Retina (tissue), 1 donor: ENCODE measurements at places on chromosomes 1 and 21.
A peak's percentile ranks its signal among the peaks of the same experiment; 100 is the strongest.

- DNase-seq: no peak
Observed at GRCh38 chr1:168179438-168180147, 831 bp downstream of the TIPRL start.

- DNase-seq: no peak
Observed at GRCh38 chr1:38013227-38013622, 691 bp downstream of the UTP11 start.

DNA sequence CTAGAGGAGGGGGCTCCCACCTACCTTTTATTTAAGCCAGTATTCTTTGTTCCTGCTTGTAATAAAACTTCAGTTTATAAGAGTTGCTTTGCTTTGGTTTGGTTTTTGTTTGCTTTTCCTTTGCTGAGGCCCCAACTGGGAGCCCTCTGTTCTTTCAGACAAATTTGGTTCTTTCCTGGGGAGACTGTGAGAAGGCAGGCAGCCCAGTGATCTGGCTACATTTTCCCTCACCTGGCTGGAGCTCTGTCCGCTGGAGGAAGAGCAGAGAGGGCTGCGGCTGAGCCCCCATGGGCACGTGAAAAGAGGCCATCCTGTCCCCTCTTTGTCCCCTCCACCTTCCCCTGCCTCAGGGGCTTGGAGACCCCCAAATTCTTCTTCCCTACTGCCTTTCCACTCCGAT lies 7.3 kb upstream of the SFN start:
- DNase-seq: no peak

DNA sequence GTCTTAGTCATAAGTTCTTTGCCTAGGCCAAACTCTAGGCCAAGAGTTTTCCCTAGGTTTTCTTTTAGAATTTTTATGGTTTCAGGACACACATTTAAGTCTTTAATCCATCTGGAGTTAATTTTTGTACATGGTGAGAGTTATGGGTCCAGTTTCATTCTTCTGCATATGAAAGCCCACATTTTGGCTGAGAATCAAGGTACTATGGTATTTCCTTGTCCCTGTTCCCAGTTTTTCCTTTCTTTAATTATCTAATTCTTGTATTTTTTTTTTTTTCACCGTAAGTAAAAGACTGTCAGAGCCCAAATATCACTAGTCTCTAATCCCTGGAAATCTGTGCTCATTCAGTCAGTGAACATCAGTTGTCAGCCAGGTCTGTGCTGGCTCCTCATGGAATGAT lies 105.4 kb downstream of the MAP3K21 start:
- DNase-seq: no peak

DNA sequence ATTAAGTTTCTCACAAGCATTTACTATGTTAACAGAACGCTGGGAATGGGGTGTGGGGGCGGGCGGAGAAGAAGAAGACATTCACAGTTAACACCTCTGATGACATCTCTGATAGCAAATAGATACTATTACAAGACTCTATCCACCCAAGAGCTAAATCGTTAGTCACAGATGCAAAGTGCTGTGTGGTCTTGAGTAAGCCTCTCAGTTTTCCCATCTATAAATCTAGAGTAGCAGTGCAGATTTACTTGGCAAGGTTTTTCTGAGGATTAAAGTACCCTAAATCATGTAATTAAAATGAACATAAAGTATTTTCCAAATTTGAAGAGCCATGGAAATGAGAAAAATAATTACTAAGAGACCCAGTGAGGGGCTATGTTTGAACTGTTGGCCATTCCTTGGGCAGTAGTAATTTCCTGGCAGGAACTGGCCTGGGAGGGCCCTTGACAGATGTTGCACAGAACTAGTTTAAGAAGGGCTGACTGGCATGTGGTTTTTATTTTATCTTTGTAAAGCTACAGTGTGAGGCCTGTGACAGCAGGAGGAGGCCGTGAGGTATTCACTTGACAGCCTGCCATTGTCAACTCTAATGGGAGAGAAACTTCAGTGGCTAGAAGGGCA lies 58.7 kb upstream of the APOBEC4 start:
- DNase-seq: no peak

GRCh38 chr1:55384637-55385036 lies 169.5 kb upstream of the USP24 start:
- peak; percentile 34 for DNase-seq

DNA sequence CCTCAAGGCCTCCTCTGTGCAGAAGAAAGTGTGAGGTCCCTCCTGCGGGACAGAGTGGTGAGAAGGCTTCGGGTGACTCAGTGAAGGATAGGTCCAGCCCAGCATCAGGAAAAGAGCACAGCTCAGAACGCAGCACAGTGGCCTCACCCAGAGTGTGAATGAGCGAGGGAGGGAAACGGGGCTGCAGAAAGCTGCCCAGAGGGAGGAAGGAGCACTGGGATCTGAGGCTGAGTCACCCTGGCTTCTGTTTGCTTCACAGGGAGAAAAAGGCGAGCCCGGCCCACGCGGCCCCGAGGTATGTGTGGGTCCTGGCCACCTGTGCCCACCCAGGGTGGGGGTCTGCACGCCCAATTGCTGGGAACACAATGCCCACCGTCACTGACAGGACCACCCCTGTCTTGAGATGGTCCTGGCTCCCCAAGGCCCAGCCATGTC lies 24.3 kb downstream of the COL6A2 start:
- DNase-seq: no peak

DNA sequence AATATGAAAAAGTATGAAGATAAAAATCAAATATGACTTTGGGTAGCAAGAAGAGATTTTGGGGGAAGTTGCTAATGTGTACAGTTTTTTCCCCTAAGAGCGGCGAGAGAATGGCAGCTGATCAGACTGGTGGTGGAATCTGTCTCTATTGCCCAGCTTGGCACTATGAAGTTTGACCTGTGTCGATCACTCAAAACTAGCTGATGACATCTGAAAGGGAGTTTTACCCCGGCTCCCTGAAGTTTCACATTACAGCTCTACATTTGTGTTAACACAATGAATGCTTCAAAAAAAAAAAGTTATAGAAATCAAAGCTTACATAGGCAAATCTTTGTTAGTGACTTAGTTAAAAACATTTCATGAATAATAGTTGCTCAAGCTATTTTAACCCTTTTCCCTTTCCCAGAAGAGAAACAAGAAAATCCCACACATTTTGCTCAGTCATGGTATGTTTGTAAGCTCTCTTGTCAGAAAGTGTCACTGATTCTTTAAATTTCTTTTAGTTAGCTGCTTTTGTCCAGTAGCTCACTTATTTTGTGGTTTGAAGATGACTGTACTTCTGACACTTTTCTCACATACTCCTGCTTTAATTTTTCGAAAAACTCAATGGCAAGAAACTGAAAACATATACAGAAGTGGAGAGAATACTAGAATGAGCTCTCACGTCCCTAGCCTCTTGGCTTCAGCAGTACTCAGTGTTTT lies 41.3 kb downstream of the DYRK1A start:
- no peak for DNase-seq

DNA sequence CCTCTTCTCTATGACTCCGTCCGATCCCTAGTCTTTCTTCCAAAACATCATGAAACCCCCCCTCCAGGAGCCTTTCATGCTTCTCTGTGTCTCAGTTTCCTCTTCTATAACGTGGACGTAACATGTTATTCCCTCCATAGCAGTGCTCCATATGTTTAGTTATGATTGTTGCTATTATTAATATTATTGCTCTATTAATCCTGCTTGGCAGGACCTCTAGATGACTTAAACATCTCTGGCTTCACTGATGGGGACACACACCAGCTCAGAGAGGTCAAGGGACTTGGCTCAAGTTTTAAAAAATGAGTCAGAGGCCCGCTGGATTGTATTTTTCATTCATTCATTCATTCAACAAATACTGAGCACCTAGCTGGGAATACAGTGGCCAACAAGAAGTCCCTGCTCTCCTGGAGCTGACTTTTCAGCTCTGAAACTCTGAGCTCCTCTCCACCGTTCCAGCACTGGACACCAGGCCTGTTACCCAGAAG lies 404 bp upstream of the CPLANE2 start:
- DNase-seq: no peak

DNA sequence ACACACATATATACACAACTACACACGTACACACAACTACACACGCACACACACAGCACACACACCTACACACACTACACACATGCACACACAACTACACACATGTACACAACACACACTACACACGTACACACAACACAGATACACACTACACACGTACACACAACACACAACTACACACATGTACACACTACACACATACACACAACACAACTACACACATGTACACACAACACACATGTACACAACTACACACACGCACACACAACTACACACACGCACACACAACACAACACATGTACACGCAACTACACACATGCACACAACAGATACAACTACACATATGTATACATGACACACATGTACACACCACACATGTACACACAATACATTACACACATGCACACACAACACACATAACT lies 318.1 kb downstream of the CAMTA1 start:
- DNase-seq: no peak

DNA sequence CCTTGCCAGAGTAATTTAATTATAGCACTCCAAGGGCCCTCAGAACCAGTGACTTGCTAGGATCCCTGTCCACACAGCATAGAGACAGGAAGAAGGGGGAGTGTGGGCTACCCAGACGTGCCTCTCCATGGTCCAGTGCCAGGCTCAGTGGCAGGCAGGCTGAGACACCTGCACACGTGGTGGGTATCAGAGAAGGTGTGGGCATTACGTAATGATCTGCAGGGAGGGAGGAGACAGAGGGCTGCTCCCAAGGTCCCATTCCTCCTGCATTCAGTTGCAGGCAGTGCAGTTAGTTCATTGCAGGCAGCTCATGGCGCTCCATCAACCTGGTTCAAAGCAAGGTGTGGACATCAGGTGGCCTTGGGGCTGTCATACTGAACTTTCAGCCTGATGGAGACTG lies 49.9 kb downstream of the C8B start:
- no peak for DNase-seq

- DNase-seq: no peak
Observed at GRCh38 chr1:183052861-183053260, 29.6 kb downstream of the LAMC1 start.

- no peak for DNase-seq
Observed at GRCh38 chr1:24157918-24158481, 15.1 kb upstream of the IL22RA1 start.

DNA sequence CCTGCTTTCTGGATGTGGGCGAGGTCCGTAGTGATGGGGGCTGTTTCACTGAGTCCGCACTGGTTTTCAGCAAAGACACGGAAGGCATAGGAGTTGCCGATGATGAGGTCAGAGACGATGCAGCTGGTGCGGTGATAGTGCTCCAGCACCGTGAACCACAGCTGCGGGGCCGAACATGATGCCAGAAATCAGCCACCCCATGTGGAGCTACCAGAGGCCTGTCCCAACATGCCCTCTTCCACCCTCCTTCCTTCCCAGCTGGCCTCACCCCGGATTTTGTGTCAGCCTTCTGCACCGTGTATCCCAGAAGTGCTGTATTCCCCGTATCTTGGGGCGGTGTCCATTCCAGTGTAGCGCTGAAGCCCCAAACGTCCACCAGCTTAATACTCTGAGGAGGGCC lies 10.0 kb downstream of the MYBPHL start:
- no peak for DNase-seq

GRCh38 chr1:169022648-169023047 lies 83.8 kb upstream of the ATP1B1 start:
- no peak for DNase-seq

GRCh38 chr1:164588516-164589341 lies 29.7 kb downstream of the PBX1 start:
- DNase-seq: peak; percentile 79

- no peak for DNase-seq
Observed at GRCh38 chr1:246001837-246002230, 505.2 kb downstream of the SMYD3 start.

DNA sequence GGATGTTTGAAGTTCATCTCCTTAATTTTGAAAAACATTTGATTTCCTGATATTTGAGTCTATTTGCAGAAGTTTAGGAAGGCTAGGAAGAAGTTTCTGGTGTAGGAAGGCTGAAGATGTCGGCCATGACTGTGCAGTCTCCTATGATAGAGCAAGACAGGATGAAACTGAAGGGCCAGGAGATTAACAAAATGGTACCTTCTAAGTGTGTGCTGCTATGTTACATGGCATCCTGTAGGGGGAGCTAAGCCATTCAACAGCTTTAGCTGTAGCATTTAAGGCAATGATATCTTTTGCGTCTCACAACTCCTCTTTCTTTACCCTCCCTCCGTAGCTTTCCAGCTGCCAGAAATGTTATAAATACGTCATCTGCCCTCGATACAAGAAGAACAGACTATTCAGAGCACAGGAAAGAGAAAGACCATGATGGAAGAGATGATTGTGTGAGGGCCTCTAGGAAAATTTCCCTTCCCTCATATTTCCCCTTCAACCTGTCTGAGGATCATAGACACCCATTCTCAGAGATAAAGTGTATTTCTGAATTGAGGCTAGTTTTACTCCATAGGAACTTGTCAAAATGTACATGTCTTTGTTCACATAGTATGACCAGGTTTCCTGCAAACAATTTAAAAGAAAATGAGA lies 61.1 kb downstream of the XCL1 start:
- DNase-seq: no peak

GRCh38 chr1:93344886-93345632 lies 648 bp upstream of the DR1 start:
- no peak for DNase-seq

- no peak for DNase-seq
Observed at GRCh38 chr1:96524100-96524499, 197.5 kb upstream of the PTBP2 start.

DNA sequence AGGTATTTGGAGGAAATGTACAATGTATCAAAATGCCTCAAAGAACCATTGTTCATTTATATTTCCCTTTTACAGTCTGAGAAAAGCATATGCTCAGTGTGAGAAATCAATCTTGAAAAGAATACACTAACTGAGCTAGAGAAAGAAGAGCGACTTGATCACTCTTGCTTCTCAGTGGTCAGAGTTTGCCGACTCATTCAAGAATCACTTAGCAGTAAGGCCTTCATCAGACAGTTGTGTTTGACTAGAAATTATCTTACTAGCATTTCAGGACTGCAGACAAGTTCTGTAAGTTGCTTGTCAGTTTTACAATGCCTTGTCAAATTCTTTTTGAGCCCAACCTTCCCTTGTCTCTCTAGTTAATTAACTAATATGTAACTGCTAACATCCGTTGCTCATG lies 12.9 kb downstream of the RGS18 start:
- no peak for DNase-seq

- DNase-seq: no peak
Observed at GRCh38 chr1:58058323-58058722, 488.2 kb downstream of the OMA1 start.

GRCh38 chr1:203673550-203674411 lies 47.1 kb downstream of the ATP2B4 start:
- DNase-seq: peak; percentile 63

GRCh38 chr1:246602194-246602593 lies 35.9 kb downstream of the CNST start:
- no peak for DNase-seq

DNA sequence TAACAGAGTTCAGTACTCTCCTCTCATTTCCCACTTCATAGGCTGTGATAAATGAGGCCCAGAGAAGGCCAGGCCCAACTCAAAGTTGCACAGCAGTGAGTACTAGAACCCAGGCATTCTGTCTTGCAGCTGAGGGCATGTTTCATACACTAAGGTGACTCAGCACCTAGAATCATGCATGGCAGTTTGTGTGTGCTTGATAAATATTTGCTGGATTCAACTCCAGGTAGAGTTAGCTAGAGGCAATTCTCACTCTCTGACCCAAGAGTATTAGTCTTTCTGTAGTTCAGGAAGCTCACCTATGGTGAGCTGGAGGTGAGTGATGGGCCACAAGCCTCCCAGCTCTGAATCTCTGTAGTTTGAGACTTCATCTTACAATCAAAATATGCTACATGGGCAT lies 10.7 kb downstream of the NKAIN1 start:
- no peak for DNase-seq

- no peak for DNase-seq
Observed at GRCh38 chr1:6507461-6507911, 16.0 kb upstream of the PLEKHG5 start.

GRCh38 chr1:9573723-9574122 lies 15.0 kb upstream of the TMEM201 start:
- DNase-seq: peak; percentile 25
